ENCODE measurements at places on chromosomes 4 and X.

- DNase-seq, result no peak
Measured at GRCh38 chrX:65488495-65488894, 46.1 kb downstream of the LAS1L start.

GRCh38 chr4:156113138-156113765 lies 159.6 kb upstream of the CTSO start:
- DNase-seq, result no peak

GRCh38 chr4:126213996-126214395 lies 899.2 kb downstream of the FAT4 start:
- no peak for DNase-seq

DNA sequence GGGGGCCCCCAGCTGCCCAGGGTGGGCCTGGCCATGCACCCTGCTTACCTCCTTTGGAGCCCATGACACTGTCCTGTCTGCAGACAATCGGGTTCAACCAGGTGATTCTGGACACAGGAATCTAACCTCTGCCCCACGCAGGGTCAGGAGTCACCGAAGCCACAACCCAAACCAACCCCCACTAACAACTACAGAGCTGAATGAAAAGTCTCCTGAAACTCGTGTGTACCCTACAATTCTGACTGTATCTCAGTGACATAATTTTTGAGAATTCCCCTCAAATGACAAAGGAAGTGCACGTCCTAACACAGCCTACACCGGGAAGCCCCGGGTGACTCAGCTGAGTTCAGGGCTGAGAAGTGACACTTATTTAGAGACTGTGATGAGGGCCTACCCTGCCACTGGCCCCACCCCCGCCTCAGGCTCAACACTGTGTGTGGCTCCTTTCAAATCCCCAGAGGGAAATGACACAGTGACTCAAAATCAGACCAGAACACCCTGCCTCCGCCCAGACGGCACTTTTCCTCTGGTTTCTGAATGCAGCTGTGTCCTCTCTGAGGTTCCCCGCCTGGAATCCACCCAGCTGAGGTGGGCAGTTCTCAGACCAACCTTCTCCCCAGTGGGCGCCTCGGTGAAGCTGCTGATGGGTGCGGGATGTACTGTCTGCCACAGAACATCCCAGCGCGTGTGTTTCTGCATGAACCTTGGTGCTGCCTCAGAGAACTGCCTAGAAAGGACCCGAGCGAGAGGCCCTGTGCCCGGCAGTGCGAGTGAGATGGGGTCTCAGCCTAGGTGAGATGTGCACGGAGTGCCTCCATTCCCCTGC lies 9.9 kb downstream of the TNIP2 start:
- DNase-seq, result peak; percentile 80

DNA sequence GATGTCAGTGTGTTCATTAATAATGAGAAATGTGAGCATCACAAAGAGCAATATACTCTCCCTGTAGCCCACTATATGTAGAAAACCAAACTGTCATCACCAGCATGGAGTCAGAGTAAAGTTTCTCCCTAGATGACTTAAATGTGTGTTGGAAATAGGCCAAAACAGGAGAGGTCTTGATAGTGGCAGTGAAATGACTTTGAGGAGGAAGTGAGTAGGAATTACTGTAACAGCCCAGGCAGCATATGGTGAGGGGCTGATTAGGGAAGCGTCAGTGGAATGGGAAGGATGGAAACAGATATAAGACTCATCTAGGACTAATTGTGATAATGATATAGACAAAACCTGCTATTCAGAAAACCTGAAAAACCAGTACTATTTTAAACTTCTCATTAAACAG lies 83.9 kb downstream of the ATXN3L start:
- DNase-seq, result no peak

All from stimulated activated CD8-positive, alpha-beta memory T cell treated with anti-CD3 and anti-CD28 coated beads, Interleukin-7, amount 100 ng/mL, for 24 hours (primary cell).